ENCODE measurements at places on chromosomes 16 and 17.

GRCh38 chr17:21035406-21035805 lies 7.4 kb downstream of the USP22 start:
- DNase-seq, result no peak

DNA sequence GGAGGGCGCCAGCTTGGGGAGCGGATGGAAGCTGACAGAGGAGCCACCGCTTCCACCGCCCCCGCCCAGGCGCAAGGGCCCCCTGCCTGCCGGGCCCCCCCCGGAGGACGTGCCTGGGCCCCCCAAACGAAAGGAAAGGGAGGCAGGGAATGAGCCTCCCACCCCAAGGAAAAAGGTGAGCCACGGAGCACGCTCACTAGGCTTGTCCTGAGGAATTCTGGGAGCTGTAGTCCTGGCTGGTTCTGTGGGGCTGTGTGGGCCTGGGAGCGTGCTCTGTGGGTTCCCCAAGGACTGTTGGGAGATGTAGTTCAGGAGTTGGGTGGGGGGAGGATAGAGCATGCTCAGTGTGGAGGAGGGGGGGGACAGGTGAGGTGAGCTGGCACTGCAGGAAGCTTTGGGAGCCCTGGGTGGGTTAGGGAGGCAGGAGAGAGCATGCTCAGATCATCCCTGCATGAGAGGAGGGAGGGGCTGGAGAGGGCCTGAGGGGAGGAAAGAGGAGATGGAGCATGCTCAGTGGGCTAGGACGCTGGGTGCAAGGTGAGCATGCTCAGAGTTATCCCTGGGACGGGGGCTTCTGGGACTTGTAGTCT lies 4.5 kb downstream of the FBXL19 start:
- DNase-seq, result peak; percentile 75

- no peak for DNase-seq
These were observed 255.6 kb downstream of the HS3ST3A1 start for GRCh38 chr17:13346081-13346533.

DNA sequence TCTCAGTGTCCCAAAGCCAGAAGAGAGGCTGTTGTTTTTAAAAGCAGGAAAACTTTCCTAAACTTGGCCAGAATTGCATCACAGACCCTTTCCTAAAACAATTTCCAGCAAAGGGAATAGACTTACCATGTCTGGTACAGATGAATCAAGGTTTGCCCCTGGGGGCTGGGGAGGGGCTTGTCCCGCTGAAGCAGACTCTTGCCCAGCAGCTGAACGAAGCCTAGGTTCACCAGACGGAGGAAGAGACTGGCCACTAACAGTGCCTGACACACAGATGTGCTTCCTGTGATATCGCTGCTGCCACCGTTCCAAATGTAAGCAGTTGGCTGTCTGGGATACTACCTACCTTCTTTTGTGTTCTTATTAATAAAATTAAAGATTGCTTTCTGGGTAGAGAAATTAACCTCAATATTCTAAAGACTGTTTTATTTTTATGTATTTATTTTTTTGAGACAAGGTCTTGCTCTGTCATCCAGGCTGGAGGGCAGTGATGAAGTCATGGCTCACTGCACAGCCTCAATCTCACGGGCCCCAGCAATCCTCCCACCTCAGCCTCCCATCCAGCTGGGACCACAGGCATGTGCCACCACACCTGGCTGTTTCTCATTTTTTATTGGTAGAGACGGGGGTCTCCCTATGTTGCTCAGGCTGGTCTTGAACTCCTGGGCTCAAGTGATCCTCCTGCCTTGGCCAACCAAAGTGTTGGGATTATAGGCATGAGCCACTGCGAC lies 13.5 kb downstream of the PRCD start:
- no peak for DNase-seq
